ENCODE measurements at places on chromosomes 3 and 15.

DNA sequence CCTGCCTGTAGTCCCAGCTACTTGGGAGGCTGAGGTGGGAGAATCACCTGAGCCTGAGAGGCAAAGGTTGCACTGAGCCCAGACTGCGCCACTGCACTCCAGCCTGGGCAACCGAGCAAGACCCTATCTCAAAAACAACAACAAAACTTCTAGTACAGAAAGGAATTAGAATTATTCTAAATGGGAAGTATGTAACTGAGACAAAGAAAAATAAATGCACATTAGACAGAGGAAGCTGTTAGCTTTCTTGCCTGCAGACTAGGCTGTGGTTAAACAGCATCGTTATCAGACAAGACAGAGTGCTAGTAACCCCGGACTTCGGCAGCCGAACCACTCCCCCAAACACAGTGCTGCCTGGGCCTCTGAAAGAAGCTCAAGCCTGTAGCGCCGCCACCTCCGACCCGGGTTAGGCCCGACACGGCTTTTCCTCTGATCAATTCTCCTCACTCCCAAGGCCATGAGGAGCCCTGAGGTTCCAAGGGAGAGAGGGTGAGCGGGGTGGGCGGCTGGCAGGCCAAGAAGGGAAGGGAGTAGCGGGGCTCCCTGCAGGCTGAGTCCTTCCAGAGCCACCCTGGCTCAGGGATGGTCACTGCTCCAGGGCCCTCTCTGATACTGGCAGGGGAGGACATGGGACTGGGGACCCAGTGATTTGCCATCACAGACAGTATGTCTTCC lies 44.8 kb upstream of the MUC4 start:
- DNase-seq: no peak

DNA sequence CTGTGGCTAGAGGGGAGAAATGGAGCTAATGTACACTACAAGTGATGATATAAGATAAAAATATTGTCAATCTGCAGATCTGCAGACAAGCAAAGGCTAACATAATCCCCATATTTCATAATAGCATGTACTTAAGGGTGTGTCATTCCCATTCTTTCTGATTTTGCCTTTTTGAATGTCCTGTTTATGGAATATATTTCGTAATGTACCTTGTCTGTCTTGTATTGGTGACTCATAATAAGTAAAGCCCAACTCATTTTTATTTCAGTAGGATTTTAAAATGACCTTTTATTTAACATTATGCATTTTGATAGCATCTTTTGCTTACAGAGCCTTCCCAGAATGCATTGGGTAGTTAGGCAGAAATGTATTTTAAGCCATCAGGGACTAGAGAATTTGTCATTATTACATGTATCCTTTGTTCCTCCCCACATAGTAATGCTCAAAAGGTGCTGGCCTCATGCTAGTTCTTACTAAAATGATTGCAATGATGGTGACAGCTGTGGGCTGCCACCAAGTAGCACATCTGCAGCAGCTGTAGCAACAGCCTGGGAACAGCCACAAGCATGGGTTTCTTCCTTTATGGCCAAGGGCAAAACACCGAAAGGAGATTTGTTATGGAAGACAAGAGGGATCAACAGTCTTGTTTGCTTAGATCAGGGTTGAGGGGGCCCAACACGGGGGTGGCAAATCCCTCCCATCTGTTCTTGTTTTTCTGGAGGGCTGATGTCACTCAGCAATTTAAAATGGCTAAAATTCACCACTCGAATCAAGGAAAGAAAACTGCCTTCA lies 188.5 kb downstream of the CADPS start:
- DNase-seq: peak; percentile 92

DNA sequence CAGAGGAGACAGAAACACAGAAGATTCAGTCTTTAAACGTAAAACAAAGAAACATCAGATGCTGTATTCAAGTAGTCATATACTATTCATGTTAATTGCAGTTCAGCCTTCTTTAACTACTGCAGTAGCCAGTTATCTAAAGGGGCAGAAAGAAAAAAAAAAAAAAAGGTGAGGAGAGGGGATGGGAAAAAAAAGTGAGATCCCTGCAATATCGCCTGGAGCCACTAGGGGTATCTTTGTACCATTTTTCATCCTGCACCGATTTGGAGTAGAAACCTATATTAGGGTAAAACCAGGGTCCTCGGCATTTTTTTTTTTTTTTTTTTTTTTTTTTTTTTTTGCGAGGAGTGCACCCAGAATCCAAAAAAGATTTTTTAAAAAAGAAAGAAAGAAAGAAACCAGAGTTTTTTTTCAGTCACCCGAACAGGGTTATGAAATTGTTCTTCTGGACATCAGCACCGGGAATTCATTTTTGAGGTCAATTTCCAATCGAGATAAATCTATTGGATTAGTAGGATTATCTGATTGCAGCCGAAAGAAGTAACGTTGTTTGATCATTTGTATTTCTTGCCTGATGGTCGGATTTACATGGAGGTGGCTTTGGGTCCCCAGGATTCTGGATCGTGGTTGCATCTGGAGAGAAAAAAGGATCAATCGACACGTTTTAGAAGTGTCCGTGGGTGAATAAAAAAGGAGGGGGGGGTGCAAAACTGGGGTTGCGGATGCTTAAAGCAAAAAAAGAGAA lies 186.7 kb downstream of the NLGN1 start:
- no peak for DNase-seq

- no peak for DNase-seq
These were observed 827.6 kb upstream of the CFAP20DC start for GRCh38 chr3:59877263-59878037.

- peak; percentile 44 for DNase-seq
These were observed 314.7 kb downstream of the LPP start for GRCh38 chr3:188468662-188469061.

DNA sequence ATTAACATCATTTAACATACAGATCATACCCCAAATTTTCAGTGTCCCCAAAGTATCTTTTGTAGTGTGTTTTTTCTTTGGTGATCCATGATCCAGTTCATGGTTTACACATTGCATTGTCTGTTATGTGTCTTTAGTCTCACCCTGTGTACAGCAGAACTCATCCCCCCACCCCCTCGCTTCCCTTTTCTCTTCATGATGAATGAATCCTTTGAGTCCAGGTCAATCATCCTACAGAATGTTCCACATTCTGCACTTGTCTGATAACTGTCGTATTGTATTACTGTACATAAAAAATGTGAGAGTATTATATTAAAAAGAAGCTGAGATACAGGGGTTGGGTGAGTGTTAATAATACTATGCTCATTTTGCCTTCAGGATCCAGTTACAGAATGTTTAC lies 14.6 kb upstream of the NIT2 start:
- DNase-seq: no peak

- DNase-seq: no peak
These were observed 23.1 kb upstream of the THSD4 start for GRCh38 chr15:71092056-71092600.

- DNase-seq: no peak
These were observed 397.6 kb downstream of the FOXP1 start for GRCh38 chr3:71185733-71186455.

- no peak for DNase-seq
These were observed 30.3 kb upstream of the VEPH1 start for GRCh38 chr3:157533298-157534070.

GRCh38 chr15:57149196-57149595 lies 227.1 kb upstream of the CGNL1 start:
- no peak for DNase-seq

DNA sequence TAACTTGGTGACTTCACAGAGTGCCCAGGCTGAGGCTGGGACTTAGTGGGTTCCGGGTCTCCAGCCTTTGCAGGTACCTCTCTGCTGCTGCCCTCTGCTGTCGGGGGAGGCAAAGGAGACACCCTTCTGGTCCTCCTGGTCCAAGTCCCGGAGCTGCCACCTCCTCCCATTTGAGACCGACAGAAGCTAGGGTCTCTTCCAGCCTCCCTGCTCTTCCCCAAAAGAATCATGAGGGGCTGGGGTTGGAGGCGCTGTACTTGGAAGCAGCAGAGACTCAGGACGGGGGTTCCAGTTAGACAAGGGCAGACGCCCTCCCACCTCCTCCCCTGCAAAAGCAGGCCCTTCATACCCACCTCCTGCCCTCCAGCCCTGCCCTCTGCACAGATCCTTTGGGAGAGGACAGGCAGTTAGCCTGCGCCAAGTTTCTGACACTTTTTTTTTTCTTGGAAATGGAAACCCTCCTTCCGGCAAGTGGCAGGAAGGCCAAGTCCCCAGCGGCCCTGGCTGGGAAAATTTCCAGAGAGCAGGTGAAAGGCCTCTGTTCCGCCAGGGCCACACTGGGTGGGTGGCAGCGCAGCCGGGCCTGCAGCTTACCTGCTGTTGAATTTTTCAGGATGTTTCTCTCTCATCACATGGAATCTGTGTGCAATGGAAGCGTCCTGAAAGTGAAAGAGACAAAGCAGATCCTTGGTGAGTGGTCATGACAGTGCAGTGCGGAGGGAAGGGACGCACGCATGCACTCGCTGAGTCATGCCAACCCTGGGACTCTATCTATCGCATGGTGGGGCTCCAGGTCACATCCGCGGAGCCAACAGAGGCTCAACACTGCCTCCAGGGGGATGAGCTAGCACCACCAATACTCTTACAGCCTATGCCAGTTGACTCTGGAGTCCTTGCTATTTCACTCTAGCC lies 119.9 kb downstream of the DGKG start:
- no peak for DNase-seq

DNA sequence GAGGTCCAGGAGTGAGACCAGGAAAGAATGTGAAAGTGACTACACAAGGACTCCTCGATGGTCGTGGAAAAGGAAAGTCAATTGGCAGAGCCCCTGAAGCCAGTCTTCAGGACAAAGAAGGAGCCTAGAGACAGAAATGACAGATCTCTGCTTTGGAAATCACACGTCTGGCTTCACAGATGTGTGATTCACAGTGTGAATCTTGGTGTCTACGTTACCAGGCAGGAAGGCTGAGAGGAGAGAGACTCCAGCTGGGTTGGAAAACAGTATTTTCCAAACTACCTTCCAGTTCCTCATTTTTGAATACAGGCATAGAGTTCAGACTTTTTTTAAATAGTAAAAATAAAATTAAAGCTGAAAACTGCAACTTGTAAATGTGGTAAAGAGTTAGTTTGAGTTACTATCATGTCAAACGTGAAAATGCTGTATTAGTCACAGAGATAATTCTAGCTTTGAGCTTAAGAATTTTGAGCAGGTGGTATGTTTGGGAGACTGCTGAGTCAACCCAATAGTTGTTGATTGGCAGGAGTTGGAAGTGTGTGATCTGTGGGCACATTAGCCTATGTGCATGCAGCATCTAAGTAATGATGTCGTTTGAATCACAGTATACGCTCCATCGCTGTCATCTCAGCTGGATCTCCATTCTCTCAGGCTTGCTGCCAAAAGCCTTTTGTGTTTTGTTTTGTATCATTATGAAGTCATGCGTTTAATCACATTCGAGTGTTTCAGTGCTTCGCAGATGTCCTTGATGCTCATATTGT lies 6.0 kb downstream of the CCR2 start:
- DNase-seq: no peak

GRCh38 chr3:133833267-133833666 lies 27.7 kb downstream of the SRPRB start:
- no peak for DNase-seq

- DNase-seq: peak; percentile 77
These were observed 7.7 kb downstream of the IGDCC4 start for GRCh38 chr15:65414841-65415621.

DNA sequence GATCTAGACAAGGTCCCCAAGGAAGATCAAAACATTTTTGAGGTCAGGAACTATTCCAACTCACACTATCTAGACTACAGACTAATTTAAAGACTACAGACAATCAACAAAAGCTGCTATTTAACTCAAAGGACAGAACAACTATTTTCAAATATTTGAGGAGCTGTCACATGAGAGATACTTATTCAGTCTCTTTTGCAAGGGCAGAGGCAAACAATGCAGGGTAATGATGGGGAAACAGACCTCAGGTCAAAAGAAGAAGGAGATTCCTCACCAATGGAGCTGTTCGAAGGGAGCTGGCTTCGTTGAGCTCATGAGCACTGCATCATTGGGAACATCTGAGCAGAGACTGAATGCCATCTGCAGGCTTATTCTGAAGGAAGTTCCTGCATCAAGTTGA lies 231.9 kb downstream of the DTWD1 start:
- DNase-seq: no peak

GRCh38 chr15:52379395-52380106 lies 83.9 kb upstream of the MYO5C start:
- no peak for DNase-seq

- no peak for DNase-seq
These were observed 119.5 kb upstream of the EIF1B start for GRCh38 chr3:40190056-40190455.

GRCh38 chr15:55279746-55280351 lies 9.8 kb downstream of the RAB27A start:
- no peak for DNase-seq

GRCh38 chr3:127038923-127039581 lies 56.1 kb downstream of the PLXNA1 start:
- DNase-seq: no peak

DNA sequence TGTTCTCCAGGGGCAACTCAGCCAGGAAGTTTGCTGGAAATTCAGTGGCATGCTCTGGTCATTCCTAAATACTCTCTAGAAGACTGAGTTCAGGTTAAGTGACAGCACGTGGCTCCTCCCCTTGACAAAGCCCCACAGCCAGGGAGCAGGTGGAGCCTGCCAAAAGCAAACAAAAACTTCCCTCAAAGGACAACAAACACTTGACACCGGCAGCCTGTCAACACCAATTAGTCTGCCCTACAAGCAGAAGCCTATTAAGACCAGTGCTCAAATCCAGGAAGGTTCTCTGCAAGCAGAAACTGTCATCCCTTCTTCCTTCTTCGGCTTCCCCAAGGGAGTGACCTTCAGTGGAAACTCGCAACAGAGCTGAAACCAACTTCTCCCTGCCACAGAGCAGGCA lies 5.0 kb downstream of the MEX3B start:
- no peak for DNase-seq

- no peak for DNase-seq
These were observed 231.3 kb upstream of the KCNMB2 start for GRCh38 chr3:178304758-178305467.

GRCh38 chr3:6449099-6449498 lies 411.8 kb upstream of the GRM7 start:
- DNase-seq: no peak

DNA sequence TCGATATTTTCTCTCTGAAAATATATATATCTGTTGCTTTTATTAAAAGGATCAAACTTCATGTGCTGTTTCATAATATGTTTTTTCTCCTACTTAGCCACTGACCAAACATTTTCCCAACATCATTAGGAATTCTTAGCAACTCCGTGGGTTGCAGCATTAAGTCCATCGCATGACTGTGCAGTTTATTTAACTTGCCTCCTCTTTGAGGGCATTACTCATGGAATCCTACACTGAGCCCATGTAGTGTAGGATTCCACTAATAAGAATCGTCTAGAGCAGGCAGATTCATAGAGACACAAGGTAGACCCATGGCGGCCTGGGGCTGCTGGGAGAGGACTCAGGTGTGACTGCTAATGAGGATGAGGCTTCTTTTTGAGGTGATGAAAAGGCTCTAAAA lies 49.3 kb downstream of the CMTM6 start:
- DNase-seq: no peak

DNA sequence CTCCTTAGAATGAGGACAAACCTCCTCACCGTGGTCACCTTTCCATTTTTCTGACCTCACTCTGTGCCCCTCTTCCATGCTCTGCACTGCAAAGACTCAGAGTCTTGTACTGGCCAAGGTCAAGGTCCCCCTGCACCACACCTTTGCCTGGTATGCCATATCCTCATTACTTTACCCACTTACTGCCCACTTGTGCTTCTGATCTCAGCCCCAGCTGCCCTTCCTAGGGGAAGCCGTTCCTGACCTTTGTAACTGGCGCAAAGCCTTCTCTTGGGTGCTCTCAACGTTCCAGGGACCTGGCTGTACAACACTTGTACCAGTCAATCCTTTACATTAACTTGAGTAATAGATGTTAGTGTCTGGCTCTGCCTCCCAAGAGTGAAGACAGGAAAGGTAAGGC lies 256.0 kb downstream of the SV2B start:
- DNase-seq: no peak

Data from NCI-H524 treated with DMSO at 0.1 percent for 48 hours (cell line).